CD4-positive, alpha-beta T cell treated with Interleukin-6 at 100 ng/mL for 8 hours (primary cell): ENCODE measurements at places on chromosomes 7 and 10.
A peak's percentile ranks its signal among the peaks of the same experiment; 100 is the strongest.

DNA sequence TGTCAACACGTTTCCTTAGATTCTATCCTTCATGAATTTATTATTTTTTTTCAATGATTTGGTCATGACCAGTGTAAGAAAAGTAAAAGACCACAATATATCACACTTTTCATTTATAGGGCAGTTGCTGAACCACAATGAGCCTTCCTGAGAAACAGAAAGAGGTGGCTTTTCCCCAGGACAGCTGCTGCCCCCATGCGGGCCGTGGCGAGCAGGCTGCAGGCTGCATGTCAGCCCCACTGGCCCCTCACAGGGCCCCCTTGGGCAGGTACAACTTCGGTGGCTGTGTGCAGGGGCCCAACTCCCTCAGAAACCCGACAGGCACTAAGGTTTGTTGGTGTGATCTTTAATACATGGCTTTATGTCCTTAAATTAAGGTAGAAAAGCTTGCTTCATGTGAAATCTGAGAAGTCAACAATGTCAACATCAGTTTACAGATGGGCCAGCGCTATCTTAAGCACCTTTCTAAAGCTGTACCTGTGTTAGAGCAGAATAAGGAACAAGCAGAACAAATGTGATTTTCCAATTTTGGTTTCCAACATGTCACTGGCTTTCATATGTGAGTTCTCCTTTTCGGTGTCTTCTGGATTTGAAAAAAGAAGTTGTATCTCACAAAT is 10.6 kb downstream of the BEND7 start:
- DNase-seq: no peak

- DNase-seq: no peak
These were observed 106.2 kb upstream of the CACNA2D1 start for GRCh38 chr7:82549616-82550285.

DNA sequence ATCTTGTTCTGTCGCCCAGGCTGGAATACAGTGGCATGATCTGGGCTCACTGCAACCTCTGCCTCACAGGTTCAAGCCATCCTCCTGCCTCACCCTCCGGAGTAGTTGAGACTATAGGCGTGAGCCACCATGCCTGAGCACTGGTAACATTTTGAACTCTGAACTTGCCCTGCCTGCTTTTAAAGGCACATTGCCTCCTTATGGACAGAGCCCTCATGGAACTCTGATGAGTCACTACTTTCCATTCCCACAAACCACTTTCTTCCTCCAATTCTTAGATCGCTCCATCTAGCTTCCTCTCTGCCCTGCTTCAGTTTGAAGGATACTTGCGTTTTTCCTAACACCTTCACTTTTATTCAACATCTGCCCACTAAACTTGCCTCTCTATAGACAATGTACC is 38.1 kb downstream of the PRPS1L1 start:
- DNase-seq: no peak

- no peak for DNase-seq
These were observed 2.0 kb upstream of the CPXM2 start for GRCh38 chr10:123893651-123894050.

DNA sequence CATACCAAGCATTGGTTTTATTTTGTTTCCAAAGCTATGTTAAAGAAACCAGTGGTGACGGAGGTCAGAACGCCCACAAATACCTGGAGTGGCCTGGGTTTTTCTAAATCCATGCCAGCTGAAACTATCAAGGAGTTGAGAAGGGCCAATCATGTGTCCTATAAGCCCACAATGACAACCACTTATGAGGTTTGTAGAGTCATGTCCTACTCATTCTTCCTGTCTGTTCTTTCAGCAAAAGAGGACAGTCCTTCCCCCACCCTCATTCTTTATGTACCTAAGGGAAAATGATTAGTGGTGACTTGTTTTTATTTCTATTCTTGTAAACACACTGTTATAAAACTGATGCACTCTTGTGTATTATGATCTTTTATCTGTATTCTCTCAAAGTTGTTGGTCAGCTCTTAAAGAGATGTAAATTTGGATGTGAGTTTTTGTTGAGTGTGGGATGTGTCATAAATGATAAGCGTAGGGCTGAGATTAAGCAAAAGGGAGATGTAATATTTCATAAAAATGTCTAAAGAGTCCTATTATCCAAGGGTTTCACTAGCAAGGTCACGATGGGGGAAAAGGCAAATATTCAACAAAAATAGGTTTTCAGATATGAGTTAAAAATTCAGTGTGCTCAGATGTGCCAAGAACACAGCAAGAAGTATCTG is 294.4 kb downstream of the BICC1 start:
- no peak for DNase-seq

- DNase-seq: no peak
These were observed 66.1 kb upstream of the PIP4K2A start for GRCh38 chr10:22780474-22780885.

GRCh38 chr7:138667535-138668228 is 33.5 kb downstream of the SVOPL start:
- DNase-seq: no peak

DNA sequence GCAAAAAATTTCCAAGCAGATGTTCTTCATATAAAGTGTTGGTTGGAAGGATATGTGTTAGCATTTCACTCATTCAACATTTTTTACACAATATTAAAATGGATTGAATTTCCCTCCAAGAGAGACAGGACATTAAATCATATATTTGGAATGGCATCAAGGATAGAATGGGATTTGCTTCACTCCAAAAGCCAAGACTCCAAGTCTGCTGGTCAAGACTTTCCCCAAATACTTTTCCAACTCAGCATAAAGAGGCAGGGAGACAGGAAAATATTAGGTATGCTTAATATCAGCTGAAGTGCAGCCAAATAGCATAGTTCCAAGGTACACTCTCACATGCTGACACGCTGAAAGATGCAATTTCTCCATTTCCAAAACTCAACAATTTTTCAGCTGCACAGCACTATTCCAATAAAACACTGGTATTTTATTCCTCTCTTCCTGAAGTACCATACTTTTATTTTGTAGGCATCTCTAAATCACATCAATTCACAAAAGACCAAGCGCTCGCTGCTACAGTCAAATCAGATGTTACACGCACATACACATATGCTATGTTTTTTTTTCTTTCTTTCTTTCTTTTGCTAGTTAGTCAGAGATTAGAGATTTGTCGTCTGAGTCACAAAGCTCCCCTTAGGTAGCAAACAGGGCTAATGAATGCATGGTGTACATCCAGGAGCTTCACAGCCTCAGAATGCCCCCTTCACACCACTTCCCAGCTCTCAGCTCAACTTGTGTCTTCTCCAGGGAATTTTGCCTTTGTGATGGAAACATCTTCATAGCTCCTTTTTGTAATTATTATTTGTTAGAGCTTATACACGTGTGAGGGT is 1033.8 kb upstream of the AUTS2 start:
- no peak for DNase-seq

- DNase-seq: no peak
These were observed 4.0 kb upstream of the ZCCHC24 start for GRCh38 chr10:79449181-79450146.

- DNase-seq: no peak
These were observed 18.5 kb upstream of the IGFBP3 start for GRCh38 chr7:45939574-45939973.

DNA sequence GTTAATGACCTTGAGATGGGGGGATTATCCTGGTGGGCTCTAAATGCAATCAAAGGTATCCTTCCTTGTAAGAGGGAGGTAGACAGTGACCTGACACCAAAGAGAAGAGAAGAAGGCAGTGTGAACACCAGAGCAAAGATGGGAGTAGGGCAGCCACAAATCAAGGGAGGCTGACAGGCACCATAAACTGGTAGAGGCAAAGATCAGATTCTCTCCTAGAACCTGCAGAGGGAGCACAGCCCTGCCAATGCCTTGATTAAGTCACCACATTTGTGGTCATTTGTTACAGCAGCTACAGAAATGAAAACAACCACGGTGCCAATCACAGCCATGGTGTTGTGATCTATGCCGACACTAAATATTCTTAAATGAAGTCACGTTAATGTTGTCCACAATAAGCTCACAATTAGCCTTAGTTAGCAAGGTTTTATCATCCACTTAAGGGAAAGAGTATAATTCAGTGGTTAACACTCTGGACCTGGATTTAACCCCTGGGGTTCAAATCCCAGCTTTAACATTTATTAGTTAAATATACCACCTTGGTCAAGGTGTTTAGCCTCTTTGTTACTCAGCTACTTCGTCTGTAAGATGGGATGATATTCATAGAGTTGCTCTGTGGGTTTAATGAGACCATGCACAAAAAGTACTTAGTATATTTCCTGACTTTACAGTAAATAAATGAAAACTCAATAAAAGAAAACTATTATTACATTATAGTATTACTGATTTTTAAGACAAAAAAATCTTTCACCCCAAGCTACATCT is 70.8 kb downstream of the SGMS1 start:
- DNase-seq: peak; percentile 28
